ENCODE measurements at places on chromosomes 5 and 9.

GRCh38 chr9:32866273-32866672, 82.9 kb downstream of the TMEM215 start:
- DNase-seq = no peak

GRCh38 chr5:72557167-72558045, 50.2 kb upstream of the ZNF366 start:
- no peak for DNase-seq

DNA sequence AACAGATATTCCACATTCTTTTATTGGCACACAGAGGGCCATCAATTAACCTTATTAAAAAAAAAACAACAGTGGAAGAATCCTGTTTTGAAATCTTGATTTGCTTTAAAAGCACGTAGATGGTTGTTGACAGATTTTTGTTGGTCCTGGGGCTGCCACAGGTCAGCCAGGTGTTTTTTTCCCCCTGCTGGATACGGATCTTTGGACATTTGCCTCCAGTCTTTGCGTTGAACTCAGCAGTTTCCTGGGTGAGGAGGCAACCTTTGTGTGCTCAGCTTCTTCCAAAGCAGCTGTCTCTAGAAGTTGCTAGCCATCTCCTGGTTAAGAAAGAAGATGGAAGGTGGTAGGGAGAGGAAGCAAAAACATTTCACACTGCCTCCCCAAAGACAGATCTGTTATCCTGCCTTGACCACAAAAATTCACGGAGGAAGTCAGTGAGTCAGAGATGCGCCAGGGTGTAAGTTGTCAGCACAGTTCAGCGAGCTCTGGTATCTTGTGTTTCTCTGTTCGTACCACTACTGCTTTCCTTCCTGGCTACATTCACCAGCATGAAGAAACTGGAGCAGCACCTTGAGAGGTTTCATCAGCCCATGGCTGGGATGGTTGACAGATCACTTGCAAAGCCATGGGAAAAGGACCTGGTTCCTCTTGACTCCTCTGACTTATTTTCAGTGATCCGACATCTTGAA, 207.3 kb downstream of the ARHGAP26 start:
- DNase-seq = peak; percentile 42

- no peak for DNase-seq
Observed at GRCh38 chr5:156391139-156391538, 64.2 kb downstream of the SGCD start.

DNA sequence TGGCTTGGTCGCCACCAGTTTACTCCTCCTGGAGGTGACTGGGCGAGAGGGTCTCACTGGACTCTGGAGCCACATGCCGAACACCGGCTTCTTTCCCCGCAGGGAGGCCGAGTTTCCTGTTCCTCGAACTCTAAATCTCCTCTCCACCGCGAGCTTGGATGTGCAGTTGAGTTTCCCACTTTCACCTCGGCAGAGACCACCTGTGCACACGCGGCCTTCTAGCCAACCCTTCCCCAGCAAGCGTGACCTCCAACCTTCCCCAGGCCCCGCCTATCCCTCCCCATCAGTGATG, 380.1 kb downstream of the IRX2 start:
- DNase-seq = no peak

DNA sequence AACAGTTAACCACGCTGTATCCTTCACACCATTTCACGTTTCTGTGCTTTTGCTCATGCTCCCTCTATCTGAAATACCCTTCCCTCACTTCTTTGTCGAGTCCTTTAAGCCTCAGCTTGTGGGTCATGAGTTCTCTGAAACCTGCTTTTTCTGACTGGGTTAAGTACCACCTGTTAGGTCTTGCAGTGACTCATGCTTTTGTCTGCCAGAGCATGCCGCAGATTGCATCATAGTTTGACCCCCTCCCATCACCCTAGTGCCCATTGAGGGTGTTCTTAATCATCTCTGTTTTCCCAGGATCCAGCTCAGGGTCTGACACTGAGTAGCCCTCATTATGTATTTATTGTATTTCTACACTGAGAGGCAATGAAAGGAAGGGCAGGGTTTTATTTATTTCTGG, 190.2 kb downstream of the ASTN2 start:
- DNase-seq = no peak

DNA sequence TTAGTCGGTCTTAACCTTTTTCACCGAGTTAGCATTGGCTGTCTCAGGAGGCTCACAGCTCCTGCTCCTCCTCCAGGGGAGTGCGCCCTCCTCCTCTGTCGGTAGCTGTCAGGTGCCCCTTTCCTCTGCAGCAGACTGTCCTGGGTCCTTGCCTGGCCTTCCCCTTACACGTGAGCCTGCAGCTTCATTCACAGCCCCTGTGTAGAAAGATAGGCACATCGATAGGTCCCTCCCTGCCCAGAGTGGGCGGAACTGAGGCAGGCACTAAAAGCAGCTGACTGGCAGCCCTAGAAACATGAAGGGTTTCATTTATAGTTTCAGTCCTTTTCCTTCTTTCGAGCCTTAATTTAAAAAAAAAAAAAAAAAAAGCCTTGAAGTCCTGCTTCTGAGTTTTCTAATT, 17.2 kb downstream of the TENT4A start:
- no peak for DNase-seq

GRCh38 chr9:108543251-108543778, 312.5 kb downstream of the ACTL7B start:
- no peak for DNase-seq

GRCh38 chr5:157987259-157987658, 128.3 kb upstream of the CLINT1 start:
- DNase-seq = no peak

GRCh38 chr5:15929611-15930263, 249.9 kb downstream of the MARCHF11 start:
- DNase-seq = no peak

GRCh38 chr5:151679421-151680155, 7.1 kb downstream of the SPARC start:
- no peak for DNase-seq

DNA sequence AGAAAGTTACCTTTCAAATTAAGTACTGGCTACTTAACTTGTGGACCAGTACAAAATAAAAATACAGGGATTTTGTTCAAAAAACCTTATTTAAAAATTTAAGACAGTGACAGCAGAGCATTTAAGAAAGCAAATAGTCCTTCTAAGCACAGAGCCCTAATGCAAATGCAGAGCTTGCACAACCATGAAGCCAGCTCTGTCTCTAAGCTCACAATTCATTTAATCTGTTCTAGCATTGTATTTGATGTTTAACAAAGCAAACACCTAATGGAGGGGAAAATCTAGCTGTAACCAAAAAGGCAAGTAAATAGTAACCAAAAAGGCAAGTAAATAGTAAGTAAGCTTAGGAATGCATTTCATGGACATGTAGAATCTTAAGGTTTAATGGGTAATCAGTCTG, 138.7 kb upstream of the GHR start:
- no peak for DNase-seq

DNA sequence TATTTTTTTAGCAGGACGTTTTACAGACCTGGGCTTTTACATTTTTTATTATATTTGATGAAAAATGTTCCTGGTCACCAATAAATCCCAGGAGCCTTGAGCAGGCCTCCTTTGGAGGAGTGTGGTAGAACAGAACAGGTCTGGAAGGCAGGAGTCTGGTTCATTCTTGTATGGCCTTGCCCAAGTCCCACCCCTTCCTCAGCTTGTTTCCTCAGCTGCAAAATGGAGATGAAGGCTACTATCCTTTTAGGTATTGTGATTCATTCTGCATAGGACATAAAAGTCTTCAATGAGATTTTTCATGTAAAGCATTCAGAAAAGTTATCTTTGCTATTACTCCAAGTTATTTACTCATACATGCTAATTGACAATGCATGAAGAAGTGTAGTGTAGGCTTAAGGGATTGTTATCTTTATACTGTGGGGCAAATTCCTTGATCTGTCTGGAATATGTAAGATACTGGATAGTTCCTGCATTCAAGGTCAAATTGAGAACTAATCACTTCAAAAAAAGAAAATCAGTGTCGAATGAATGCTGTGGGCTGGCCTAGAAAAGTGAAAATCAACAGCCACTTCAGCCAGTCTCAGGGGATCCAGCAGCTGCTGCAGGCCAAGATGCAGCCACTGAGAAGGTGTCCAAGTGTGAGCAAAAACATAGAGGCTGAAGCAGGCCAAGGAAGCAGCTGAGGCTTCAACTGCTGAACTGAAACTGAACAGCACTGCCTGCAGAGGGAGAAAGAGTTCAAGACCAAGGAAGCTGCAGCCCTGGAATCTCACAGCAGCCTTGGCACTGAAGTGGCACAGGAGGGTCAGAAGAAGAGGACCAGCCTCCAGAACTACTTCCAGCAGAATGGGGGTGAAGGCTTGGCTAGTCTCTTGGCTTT, 15.5 kb upstream of the SLC36A3 start:
- DNase-seq = no peak

GRCh38 chr5:61719124-61719523, 387.1 kb downstream of the ZSWIM6 start:
- DNase-seq = no peak

DNA sequence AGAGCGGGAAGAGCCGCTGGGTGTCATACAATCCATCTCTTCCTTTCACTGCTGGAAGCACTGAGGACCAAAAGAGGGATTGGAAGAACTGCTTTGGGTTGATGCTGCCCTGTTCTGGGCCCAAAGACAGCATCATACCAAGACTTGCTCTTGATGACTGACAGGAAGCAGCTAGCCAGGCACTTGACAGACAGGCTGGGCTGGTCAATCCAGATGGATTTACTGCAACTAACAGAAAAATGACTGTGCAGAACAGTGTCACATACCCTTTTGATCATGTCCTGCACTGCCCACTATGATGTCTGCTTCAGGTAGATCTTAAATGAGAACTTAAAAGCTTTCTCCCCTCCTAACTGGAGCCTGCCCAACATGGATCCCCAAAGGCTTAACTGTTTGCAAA, 157.6 kb downstream of the CRB2 start:
- no peak for DNase-seq

GRCh38 chr5:64451551-64451950, 54.3 kb upstream of the RGS7BP start:
- DNase-seq = no peak

- DNase-seq = no peak
Observed at GRCh38 chr5:59725392-59725767, 168.1 kb downstream of the PDE4D start.

- DNase-seq = no peak
Observed at GRCh38 chr5:158406884-158407823, 548.2 kb upstream of the CLINT1 start.

DNA sequence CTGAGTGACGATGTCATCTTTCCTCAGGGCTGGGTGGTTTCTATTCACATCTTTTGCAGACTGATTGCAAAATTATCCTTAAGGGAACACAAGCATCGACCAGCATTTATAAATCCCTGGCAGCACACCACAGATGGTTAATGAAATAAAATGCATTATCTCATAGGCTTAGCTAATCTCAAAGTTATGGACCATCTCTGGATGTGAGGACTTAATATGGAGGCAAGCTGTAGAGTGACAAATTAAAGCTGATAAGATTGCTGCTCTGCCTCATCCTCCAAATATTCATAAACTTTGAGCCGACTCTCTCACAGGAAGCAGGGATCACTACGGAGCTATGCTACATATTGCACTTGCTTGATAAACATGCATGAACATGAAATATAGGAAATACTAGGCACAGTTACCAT, 663.2 kb upstream of the RGMB start:
- no peak for DNase-seq

GRCh38 chr5:173093606-173094005, 37.5 kb downstream of the CREBRF start:
- DNase-seq = no peak

DNA sequence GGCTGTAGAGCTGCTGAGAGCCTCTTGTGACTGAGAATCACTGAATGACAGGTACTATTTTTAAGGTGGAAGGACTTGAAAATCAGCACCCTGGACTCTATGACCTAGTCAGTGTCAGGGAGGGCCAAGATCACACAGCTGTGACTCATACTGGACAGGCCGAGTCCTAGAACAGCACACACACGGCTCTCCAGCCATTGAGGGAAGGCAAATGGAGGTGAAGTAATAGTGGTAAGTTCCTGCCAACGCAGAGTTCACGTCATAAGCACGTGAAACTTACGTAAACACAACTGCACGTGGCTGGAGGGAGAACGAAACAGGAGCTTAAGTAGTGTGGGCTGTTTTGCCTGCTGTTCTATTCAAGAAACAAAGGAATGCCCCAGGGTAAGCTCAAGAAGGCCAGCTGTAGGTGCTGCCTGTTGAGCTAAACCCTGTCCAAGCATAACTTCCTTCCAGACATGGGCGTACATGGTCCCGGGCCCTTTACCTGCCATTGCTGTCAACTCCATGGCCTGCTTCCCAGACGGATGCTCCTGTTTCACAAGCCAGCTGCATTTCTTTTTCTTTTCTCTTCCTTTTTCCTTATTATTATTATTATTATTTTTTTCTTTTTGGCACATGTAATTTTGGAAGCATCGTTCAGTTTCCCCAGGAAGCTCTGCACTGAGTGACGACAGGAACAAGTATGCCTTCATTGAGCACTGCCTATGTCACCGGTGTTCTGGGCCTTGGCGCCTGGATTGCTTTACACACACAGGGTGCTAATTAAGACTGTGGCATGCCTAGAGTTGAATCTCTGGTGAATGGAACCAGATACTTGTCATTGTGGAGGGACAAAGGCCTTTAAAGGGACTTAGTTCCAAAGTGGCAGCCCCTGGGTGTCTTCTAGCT, 10.2 kb upstream of the LCP2 start:
- DNase-seq = no peak

GRCh38 chr5:152978141-152978835, 512.2 kb upstream of the GRIA1 start:
- no peak for DNase-seq

GRCh38 chr5:9564752-9565151, 18.9 kb upstream of the SEMA5A start:
- DNase-seq = no peak

- DNase-seq = no peak
Observed at GRCh38 chr9:36177571-36177970, 8.4 kb downstream of the CCIN start.

GRCh38 chr9:130938184-130938651, 829 bp downstream of the FIBCD1 start:
- DNase-seq = no peak

DNA sequence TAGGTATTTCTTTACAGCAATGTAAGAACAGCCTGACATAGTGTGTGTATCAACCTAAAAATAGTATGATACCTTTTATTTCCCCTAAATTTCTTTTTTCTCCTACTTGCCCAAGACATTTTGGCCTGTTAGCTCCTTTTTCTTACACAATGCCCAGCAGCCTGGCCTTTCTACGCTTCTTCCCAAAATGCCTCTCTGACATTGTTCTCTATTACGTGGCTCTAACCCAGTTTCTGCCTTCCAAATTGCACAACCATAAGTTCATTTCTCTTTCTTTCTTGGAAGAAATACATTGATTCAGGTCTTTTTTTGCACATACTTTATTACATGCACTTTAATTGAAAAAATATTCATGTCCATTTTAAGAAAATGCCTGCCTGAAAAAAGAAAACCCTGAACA, 408.2 kb downstream of the PRR16 start:
- DNase-seq = no peak

GRCh38 chr9:79000230-79001002, 571.3 kb upstream of the TLE4 start:
- no peak for DNase-seq
